ENCODE measurements at places on chromosomes 1 and 21. TPM values are rescaled to one million over a fixed set of nuclear protein-coding genes. Genes with fewer than 3 reads are reported as not detected.

Gene LAMC1
- total RNA-seq: 110 TPM

Gene IL22RA1
- total RNA-seq: 5.0 TPM

Gene NID1
- 4.1 TPM for total RNA-seq

Gene HEYL
- total RNA-seq: 2.8 TPM

Gene SRRM1
- 61.1 TPM for total RNA-seq

Gene SUMO3
- total RNA-seq: 61.2 TPM

Gene GBP3
- 1.5 TPM for total RNA-seq

Gene TBX15
- total RNA-seq: 0.10 TPM

Gene AJAP1
- total RNA-seq: not detected

Gene DNASE2B
- not detected for total RNA-seq

Gene NVL
- total RNA-seq: 23.9 TPM

Gene TMPRSS15
- not detected for total RNA-seq

Gene DEPDC1
- 17.3 TPM for total RNA-seq

Gene S100A8
- not detected for total RNA-seq

Gene GRIK3
- total RNA-seq: not detected

Gene TAS1R1
- not detected for total RNA-seq

Gene SPRR2E
- not detected for total RNA-seq
